Peyer's patch (tissue), 4 donors: ENCODE measurements at places on chromosomes 5 and 9.

DNA sequence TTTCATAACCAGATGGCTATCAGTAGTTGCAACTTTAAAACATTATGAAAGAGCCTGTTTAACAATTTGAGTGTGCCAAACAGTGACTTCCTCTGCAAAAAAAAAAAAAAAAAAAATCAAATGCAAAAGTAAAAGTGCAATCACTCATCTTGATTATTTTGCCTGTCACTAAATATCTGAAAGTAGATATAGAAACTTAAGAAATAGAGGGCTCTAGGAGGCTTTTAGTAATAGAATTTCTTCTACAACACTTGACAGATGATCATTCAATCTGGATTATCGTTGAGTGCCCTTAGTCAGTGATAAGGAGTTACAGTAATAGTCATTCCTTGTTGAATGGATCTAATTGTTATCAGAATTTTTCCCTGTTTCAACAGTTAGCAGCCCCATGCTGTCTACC is 101.8 kb downstream of the CETN3 start:
- no peak for DNase-seq

DNA sequence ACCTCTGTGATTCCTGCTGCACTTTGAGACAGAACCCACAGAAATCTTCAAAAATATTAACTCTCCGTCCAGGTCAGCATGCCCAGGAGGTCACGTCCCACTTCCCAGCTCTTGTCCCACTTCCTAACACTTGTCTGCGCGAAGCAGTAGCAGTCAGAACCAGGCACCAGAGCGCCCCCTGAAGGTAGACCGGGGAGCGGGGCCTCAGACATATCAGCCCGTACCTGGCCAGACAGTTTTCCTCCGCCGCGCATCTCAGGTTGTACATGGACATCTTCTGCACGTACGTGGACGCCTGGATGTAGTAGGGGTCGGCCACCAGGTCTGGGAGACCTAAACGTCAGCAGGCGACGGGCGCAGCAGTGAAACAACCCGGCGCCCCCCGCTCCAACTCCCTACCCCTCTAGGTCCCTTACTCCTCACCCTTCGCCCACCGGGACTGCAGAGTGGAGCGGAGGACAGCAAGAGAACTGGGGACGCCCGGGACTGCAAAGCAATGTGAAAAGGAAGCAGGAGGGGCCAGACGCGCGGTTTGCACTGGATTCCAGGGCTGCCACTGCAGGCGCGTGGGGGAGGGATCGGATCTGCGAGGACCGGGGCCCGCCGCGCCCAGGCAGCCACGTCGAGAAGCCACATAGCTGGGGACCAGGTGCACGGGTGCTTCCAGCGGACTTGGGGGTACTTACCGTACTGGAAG is 1.2 kb downstream of the LOX start:
- DNase-seq = no peak

- no peak for DNase-seq
Observed at GRCh38 chr5:67897431-67897830, 318.1 kb upstream of the PIK3R1 start.

GRCh38 chr9:2155966-2156365 is 140.8 kb downstream of the SMARCA2 start:
- no peak for DNase-seq

DNA sequence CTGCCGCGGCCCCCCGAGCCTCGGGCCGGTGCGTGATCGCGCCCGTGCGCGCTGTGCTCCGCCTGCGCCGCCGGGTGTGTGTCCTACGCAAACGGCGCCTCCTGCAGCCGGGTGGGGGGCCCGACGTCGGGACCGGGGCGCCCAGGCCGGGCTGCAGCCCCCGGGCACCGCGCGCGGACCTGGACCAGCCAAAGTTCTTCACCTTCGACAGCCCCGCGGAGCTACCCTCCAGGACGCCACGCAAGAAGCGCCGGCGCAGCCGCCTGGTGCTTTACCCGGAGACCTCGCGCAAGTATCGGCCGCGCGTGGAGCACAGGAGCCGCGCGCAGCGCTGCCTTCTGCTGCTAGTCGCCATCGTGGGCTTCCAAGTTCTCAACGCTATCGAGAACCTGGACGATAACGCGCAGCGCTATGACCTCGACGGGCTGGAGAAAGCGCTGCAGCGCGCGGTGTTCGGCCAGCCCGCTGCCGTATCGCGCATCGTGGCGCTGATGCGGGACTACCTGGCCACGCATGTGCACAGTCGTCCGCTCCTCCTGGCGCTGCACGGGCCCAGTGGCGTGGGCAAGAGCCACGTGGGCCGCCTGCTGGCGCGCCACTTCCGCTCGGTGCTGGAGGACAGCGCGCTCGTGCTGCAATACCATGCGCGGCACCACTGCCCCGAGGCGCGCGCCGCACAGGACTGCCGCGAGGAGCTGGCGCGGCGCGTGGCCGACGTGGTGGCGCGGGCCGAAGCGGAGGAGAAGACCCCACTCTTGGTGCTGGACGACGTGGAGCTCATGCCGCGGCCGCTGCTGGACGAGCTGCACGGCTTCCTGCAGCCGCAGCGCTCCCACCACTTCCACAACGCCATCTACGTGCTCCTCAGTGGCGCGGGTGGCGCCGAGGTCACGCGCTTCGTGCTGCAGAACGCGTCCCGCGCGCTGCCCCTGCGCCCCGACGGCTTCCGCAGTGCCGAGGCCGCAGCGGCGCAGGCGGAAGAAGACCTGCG is 1.5 kb downstream of the TOR4A start:
- no peak for DNase-seq

- DNase-seq = no peak
Observed at GRCh38 chr5:65020492-65020891, 251.8 kb downstream of the CWC27 start.

GRCh38 chr9:16501726-16502125 is 368.7 kb downstream of the BNC2 start:
- no peak for DNase-seq

DNA sequence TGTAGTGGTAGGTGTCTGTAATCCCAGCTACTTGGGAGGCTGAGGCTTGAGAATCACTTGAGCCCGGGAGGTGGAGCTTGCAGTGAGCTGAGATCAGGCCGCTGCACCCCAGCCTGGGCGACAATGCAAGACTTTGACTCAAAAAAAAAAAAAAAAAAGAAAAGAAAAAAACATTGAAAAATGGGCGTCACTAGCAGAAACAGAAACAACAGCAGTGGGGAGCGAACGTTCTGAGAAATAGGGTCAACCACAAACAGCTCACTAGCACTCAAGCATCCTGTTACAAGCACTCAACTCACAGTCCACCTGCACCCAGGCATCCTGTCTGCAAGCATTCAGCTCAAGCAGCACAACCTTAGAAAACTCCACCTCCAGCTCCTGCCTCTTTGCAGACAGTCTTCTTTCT is 17.2 kb downstream of the TRIM14 start:
- DNase-seq = peak; percentile 95

DNA sequence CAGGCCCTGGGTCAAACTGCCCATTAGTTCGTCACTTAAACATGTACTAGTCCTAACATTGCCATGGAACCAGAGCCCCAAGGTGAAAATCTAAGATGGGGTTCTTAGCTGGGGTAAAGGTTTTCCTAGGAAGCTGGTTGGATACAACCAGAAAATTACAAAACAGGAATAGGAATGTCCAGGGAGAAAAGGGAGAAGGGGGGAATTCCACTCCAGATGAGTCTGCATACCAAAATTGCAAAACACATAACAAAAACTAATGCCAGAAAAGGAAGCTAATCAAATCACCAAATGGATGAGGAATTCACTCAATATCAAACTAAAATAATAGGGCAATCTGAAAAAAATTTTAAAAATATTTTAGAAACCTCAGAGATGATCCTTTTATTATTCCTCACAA is 396.2 kb downstream of the EFNA5 start:
- DNase-seq = no peak

GRCh38 chr9:114745108-114745848 is 60.6 kb downstream of the TNFSF15 start:
- DNase-seq = no peak

GRCh38 chr5:129460672-129460935 is 506 bp downstream of the ADAMTS19 start:
- no peak for DNase-seq

DNA sequence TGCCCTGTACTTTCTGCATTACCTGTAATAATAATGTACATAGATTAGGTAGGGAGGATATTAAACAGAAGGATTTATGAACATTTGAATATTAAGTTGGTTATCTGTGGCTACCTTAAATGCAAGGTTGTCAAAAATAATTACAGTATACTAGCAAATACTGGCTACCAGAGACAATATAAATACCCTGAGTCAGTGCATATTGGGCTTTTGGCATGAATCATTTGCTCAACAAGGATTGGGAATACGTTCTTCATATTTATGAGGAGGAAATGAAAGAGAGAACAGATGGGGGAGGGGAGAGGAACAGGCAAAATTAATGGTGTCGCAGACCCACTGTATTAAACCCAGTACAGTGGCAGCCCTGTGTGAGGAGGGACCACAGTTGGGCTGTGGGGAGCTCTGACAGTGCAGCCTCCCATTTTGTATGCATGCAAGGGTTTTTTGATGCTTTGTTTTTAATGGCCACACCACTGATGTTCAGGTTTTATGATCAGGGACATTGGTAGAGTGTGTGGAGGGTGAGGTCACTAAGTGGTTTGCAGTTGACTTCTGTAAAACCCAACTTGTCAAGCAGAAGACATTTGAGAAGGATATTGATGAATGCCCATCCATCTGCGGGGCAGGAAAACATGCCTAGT is 56.9 kb downstream of the MVB12B start:
- DNase-seq = no peak

- no peak for DNase-seq
Observed at GRCh38 chr5:73515232-73515631, 17.0 kb downstream of the BTF3 start.

DNA sequence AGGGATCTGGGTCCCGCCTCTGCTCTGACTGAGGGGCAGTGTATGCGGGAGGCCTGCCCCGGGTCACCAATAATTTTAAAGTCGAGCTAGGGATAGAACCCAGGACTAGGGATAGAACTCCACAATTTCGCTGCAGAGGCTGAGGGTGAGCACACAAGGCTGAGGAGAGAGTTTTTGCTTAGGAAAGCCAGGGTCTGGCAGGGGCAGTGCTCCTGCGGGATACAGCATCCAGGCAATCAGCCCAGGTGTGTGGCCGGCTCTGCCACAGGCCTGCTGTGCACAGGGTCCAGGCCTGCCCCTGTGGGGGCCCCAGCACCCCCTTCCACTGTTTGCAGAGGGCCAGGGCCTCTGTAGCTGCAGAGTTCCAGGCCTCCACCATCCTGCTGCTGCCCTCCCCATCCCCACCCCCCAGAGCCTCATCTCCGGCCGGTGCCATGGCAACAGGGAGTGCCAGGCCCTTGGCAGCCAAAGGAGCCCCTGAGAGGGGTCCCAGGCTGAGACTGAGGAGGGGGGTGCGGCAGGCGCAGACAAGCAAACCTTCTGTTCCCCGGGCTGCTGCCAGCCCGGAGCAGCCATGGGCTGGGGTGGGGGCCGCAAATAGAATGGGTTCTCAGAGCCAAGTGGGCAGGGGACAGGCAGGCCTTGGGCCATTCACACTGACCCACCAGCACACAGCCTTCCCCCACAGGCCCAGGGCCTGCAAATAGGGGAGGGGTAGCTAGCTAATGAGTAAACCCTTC is 8.6 kb downstream of the PDGFRB start:
- DNase-seq = no peak
